Left lung (tissue), 14 donors: ENCODE measurements at places on chromosomes 6 and 20.

DNA sequence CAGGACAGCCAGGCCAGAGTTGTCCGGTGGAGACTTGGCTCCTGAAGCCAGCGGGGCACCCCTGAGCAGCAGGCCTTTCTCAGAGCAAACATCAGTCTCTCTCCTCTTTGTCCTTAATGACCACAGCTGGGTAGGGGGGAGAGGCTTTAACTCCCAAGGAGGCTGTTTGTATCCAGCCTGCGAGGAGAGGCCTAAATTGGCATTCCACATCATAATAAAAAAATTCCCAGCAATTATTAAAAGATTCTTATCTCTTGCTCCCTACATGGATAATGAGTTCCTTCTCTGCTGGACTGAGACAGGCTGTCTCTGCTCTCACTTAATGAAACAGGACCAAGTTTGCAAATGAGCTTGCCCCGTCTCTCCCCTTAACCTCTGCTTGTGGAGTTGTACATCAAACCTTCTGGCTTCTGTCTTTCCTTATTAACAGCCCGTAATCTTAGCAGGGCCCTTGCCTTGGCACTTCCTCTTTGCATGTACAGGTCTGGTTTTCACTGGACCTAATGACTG lies 838.2 kb downstream of the MAFB start:
- no peak for DNase-seq

DNA sequence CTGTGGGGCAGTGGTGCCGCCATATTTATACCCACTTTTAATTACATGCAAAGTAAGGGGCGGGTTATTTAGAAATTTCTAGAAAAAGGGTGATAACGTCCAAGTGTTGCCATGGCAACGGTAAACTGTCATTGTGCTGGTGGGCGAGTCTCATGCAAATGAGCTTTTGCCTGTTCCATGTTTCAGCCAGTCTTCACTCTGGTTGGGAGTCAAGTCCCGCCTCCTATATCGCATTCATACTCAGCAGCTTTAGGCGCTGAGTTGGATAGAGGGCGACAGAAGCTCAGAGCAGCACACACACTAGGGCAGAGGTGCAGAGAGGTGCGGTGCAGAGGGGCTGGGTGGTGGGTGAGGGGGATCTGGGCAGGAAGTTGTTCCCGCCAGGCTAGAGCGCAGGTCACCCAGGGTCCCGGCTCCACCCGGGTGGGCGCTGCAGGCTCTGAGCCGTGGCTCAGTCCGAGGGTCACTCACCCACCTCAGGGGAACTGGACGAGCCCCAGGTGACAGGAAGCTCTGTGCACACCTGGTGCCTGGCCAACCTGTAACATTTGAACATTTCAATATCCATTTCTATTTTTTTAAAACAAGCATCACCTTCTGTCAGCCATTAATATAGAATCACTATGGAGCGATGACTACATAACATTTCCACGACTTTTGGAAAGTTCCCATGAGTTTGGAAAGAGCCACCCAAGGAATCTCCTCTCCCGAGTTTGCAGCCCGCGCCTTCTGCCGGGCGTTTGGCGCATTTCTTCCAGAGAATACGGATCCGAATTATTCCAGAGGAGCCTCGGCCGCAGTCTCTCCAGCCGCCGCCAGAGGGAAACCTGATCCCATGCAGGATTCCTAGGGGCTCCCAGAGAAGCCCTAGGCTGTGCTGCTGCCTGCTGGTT lies 89.1 kb upstream of the PHACTR3 start:
- DNase-seq, result peak; percentile 83

DNA sequence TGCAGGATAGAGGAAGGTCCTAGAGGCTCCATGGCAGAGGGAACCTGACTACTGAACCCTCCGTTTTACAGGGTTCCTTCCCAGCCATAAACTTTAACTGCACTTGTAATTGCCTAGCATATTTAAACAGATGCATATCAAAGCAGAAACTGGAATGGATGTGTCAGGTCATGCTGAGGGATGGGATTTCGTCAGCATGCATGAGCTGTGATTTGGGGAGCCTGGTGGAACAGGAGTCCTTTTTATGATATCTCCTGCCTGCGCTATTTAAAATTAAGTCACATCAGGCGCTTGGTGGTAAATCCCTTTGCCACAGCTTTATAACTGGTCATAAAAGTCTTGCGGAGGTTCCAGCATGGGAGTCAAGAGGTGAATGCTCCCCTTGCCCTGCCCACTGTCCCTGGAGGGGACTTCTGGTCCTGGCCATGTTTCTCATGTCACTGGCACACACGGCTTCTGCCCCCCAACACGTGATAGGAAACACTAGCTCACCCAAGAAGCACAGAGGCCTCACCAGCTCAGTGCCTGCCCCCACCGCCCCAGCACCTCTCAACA lies 26.0 kb upstream of the PCMTD2 start:
- peak; percentile 51 for DNase-seq

DNA sequence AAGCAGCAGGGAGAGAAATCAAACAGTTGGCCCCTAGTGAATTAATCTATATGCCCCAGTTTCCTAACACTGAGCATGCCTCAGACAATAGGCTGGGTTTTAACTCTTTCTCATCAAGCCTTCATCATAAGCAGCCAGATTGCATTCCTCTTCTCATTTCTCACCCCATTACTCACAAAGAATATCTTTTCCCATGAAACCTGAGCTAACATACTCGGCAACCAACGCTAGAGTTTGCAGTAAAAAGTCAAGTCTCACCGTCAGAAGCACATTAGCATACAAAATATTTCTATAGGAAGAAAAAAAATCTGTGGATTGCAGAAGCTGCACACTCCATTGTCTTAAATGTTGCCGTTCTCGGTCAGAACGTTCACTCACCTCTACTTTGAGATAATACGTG lies 429.9 kb upstream of the ARID1B start:
- DNase-seq, result no peak

DNA sequence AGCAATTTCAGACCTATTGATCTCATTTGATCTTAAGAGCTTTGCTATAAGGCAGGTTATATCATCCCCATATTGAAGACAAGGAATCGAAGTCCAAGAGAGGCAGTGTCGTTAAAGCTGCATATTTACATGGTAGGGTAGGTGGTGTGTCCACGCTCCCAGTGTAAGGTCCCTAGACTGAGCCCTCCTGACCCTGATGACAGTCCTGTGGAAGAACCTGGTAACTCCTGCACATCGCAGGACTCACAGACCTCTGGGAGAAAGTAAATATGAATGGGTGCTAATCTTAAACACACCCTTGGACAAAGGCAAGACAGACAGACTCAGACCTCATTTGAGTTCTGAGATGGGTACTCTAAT lies 602 bp upstream of the HLA-DPB1 start:
- DNase-seq, result no peak

GRCh38 chr6:75135876-75136275 lies 70.0 kb downstream of the COL12A1 start:
- DNase-seq, result no peak

DNA sequence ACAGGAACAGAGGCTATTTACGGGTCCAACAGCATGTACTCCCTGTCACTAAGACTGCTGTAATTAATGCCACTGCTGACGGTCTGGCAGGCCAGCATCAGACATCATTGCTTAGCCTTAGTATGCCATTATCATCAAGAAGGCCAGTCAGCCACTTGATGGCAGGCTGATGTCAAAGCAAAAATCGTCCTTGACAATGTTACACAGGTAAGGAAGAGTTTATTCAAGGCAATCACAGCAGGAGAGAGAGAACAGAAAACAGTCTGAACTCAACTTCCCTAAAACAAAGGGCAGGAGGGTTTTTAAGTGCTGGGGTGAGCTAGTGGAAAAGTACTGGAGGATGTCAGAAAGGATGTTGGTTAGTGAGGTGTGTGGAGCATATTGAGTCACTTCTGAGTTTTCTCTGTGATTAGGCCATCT lies 25.1 kb downstream of the FKBP1C start:
- no peak for DNase-seq

- no peak for DNase-seq
Measured at GRCh38 chr6:92114091-92114675, 1305.2 kb downstream of the EPHA7 start.

GRCh38 chr6:21953831-21954801 lies 342.7 kb downstream of the PRL start:
- DNase-seq, result no peak

- DNase-seq, result no peak
Measured at GRCh38 chr6:123211777-123212545, 215.9 kb downstream of the CLVS2 start.
